Large intestine (tissue), 12 donors: ENCODE measurements at places on chromosomes 16 and 17. TPM values are rescaled to one million over a fixed set of nuclear protein-coding genes. Genes with fewer than 3 reads are reported as not detected.

DNA sequence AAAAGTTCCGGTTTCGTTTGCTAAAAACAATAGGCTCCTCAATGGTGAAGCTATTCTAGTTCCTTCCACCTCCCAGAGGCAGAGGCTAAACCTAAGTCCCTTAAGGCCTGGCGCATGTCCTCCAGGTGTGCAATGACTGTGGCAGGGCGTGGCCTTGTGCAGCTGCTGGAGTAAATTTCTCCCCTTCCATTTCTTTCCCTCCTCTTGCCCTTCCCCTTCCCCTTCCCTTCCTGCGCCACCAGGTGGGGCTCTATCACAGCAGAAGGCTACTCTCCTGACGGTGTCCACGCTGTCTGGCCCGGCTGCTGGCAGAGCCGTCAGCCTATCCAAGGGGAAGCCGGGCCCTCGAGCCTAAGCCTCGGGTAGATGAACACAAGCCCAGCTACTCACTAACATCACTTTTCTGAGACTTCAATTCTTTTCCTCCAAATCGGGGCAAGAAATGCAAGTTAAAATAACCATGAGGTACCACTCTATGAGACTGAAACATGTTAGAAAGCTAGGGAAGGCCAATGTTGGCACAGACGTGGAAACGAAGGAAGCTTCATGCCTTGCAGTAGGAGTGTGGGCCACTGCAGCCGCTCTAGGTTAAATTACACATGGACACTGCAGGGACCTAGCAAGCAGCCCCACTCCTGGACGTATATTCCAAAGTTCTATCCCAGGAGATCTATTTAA lies 34.4 kb downstream of the C16orf78 start:
- peak; percentile 85 for DNase-seq

DNA sequence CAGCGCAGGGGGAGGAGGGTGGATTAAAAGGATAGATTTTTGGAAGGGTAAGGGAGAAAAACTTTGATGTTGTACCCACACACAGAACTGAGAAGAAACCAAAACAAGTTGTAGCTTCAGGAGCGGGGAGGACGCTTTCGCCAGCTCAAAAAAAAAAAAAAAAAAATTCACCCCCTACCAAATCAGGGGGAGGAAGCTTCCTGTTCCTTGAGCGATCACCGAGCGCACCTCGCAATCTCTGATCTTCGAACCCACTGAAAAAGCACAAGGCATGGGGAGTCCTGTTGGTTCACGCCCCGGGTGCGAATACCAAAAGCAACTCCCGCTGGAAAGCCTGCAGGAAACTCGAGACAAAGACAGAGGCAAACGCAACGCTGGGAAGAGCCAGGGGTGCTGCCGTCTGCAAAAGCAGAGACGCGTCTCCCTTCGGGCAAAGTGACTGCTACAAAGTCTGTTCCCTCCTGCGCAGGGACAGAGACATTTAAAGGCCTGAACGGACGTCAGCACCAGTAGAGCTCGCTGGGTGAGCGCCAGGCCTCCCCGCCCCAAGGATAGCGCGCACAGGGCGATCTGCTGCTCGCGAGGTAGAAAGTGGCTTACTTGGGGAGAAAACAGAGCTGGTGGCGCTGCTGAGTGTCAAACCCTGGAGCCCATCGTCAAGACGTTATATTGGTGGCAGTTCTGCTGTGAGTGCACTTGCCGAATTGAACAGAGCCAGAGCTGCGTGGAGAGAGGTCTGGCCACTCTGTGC lies 190.4 kb downstream of the USP22 start:
- peak; percentile 31 for DNase-seq

- DNase-seq = no peak
Measured at GRCh38 chr17:58970609-58971450, 135.8 kb downstream of the TRIM37 start.

GRCh38 chr17:79146562-79146961 lies 71.9 kb downstream of the ENGASE start:
- no peak for DNase-seq

DNA sequence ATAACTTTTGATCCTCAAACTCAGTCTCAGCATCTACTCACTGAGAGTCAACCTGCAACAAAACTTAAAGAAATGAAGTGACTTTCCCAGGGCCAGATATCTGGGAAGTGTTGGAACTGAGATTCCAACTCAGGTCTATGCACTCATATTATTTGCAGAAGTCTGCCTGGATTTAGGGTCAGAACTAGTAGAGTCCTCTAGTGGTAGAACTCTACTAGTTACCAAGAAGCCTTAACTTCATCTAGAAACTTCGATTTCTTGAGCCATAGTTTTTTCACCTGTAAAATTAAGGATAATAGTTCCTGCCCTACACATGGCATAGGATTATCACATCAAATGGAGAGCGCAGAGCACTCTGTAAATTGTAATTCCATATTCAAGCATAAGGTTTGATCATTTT lies 23.4 kb upstream of the KRT24 start:
- no peak for DNase-seq

The MEFV gene
- polyA plus RNA-seq = 0.45 TPM

The TEKT5 gene
- polyA plus RNA-seq = 0.09 TPM

The NACA2 gene
- polyA plus RNA-seq = 0.81 TPM

The CCT6B gene
- polyA plus RNA-seq = 2.8 TPM

The TVP23A gene
- polyA plus RNA-seq = 3.5 TPM

The TOX3 gene
- 10.9 TPM for polyA plus RNA-seq
